ENCODE measurements at places on chromosomes 1 and 21. TPM values are rescaled to one million over a fixed set of nuclear protein-coding genes. Genes with fewer than 3 reads are reported as not detected.

UBE2U gene
- not detected for total RNA-seq

NBPF6 gene
- total RNA-seq = not detected

DNA sequence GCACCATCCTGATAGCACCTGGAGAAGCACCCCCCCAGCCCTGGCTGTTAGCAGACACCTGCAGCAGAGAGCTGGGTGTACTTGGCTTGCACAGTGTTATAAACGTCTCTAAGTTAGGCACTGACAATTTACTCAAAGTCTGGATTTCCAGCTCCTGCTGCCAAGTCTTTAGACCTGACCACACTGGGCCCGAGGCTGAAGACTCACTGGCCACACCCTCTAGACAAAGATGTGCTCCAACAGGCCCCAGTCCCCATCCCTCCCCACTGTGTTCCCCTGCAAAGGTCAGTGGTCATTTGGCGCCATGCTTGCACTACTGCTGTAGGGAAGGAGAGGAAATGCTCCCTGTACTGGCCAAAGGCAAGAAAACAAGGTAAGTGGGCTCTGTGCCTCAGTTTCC, 31.1 kb downstream of the PADI6 start:
- DNase-seq = no peak

GRCh38 chr1:2590233-2591141, 3.9 kb downstream of the PRXL2B start:
- no peak for DNase-seq

EPHB2 gene
- total RNA-seq = 3.3 TPM

DNA sequence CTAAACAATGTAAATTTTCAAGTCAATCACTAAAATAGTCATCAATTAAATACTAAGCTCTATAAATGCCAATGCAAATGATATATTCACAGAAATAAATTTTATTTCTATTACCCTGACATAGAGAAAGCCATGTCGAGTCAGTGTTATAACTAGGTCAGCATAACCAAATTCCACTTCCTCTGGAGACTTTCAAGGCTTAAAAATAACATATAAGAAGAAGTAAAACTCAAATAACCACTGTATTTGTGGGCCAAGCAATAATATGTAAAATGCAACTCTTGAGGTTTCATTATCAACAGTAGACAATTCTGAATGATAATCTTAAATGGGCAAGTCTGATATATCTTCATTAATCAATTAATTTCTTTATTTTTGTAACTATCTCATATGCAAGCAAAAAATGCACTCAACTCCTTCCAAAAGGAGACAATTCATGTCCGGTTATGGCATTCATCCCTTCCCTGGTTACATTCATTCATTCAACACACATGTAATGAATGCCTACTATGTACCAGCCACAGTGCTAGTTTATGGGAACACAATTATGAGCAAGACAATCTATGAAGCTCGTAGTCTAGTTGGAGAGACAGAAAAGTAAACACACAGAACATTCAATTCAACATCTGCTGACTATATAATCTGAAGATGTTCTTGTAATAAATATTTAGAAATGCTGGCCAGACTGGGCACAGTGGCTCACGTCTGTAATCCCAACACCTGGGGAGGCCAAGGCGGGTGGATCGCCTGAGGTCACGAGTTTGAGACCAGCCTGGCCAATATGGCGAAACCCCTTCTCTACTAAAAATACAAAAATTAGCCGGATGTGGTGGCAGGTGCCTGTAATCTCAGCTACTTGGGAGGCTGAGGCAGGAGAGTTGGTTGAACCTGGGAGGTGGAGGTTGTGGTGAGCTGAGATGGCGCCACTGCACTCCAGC, 37.1 kb upstream of the CAP1 start:
- DNase-seq = no peak

OR2T33 gene
- not detected for total RNA-seq

DNA sequence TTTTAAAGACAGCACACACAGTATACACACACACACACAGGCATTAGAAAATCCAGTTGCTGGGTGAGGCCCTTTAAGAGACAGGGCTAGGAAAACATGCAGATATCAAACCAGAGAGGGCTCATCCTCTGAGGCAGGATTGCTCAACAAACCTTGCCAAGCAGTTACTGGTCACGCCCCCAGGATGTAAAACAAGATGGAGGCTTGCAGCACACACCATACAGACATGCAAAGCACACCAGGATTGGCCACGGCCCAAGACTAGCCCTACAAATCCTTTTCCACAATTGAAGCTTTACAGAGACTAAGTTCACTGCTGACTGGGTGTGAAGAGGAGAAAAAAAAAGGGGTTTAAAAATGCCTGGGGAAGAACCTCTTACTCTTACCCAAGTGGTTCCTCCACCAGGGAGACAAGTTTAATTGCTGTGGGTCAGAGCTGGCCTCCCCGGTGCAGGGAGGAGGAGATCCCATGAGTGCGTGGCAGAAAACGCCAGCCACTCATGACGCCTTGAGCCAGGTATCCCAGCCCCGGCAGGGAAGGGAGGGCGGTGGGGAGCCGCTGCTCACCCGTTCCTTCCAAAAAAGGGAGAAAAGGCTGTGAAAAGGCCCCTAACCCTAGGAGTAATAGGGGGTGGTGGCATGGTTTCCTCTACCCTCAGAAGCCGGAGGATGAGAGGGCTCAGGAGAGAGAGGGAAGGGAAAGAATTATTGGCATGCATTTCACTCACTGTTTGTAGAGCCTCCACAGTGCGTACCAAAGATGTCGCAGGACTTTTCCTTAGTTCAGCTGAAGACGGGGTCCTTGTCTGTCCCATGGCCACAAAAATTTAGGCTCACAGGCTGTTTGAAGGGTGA, 594.6 kb upstream of the ZP4 start:
- DNase-seq = peak; percentile 67

DNA sequence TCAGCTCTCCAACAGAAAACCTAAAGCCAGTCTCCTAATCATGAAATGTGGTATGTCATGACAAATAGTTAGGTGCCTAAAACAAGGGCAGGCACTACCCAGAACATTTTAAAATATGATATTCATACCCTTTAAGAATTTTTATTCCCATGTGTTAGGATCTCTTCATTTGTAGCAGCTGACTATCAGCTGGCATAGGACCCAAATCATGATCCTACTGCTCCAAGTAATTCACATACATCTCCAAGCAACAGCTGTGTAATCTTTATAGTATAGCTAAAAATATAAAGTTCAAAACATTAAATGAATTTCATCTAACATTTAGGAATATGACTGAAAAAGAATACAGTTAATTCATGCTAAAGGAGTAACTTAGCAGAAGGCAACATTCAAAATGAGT, 57.5 kb downstream of the ENAH start:
- DNase-seq = no peak

- no peak for DNase-seq
Measured at GRCh38 chr1:3925762-3926161, 25.7 kb upstream of the C1orf174 start.

SPRR2B gene
- not detected for total RNA-seq

GRCh38 chr1:99004861-99005442, at the start of gene PLPPR5:
Gene PLPPR5 (minus strand): TSS chr1:99004861. CDS start chr1:99004671, 190 bp downstream.
- DNase-seq = no peak

KDF1 gene
- not detected for total RNA-seq

SYTL1 gene
- 1.6 TPM for total RNA-seq

GRCh38 chr1:26772687-26773086, 15.1 kb upstream of the PIGV start:
- DNase-seq = no peak

DNA sequence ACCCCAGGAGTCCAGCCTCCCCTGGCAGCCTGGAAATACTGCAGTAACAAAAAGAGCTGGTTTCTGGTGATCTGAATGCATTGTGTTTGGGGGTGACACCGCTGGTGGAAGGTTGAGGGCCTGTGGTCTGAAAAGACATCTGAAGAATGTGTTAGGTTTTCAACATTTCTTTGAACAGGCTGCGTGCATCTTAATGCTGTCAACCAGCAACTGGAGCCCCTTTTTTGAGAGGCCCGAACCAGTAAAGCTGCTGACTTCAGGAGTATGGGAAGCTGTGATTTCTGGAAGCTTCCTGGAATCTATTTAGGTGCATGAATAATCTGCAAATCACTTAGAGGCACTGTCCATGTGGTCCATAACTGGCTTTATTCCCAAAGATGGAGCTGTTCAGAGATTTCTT, 17.0 kb downstream of the ATP5PO start:
- no peak for DNase-seq
